Tibial artery (tissue), 4 donors: ENCODE measurements at places on chromosomes 16 and 17.

GRCh38 chr16:73125850-73126524, 78.1 kb upstream of the ZFHX3 start:
- no peak for DNase-seq
- H3K4me1 ChIP-seq: no peaks in the 10 kb centered on the region
- H3K27ac ChIP-seq: peak overlapping the region; percentile 20
- no peaks in the 10 kb centered on the region for H3K36me3 ChIP-seq
- H3K27me3 ChIP-seq: no peaks in the 10 kb centered on the region

- H3K4me3 ChIP-seq: no peak overlapping the region
- H3K27me3 ChIP-seq: no peaks in the 10 kb centered on the region
- no peaks in the 10 kb centered on the region for H3K36me3 ChIP-seq
- no peak overlapping the region for H3K27ac ChIP-seq
- no peaks in the 10 kb centered on the region for H3K4me1 ChIP-seq
- DNase-seq: no peak
These were observed 463.2 kb downstream of the WWOX start for GRCh38 chr16:78562650-78563049.

DNA sequence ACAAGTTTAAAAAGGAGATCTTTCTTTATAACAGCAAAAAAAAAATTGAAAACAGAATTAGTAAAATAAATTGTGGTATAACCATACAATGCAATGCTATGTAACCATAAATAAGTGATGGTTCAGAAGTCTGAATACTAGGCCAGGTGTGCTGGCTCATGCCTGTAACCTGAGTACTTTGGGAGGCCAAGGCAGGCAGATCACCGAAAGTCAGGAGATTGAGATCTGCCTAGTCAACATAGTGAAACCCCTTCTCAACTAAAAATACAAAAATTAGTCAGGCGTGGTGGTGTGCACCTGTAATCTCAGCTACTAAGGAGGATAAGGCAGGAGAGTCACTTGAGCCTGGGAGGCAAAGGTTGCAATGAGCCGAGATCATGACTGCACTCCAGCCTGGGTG, 34.6 kb downstream of the CCT6B start:
- no peaks in the 10 kb centered on the region for H3K36me3 ChIP-seq
- H3K27ac ChIP-seq: no peak overlapping the region
- no peak for DNase-seq
- H3K4me3 ChIP-seq: no peak overlapping the region
- no peaks in the 10 kb centered on the region for H3K27me3 ChIP-seq
- no peaks in the 10 kb centered on the region for H3K4me1 ChIP-seq

DNA sequence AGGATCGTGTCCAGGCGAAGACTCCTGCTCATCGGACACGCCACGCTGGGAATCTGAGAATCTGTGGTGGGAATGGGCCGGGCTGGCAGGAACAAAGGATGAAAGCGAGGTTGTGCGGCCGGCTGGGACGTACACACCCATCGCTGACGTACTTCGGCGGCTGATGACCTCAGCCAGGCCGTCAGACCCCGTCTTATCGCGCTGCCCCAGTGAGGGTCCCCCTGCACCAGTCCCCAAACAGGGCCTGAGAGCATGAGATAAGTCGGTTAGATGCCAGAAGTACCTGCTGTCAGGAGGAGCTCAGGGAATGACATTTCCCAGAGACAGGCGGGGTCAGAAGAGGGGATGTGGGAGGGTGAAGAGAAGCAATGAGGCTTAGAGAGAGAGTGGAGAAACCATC, 16.0 kb upstream of the SP6 start:
- H3K36me3 ChIP-seq: no peaks in the 10 kb centered on the region
- H3K27ac ChIP-seq: no peak overlapping the region
- no peak for DNase-seq
- no peak overlapping the region for H3K4me3 ChIP-seq
- H3K4me1 ChIP-seq: no peaks in the 10 kb centered on the region

- no peaks in the 10 kb centered on the region for H3K27me3 ChIP-seq
- H3K4me1 ChIP-seq: peaks cover 26% of the 10 kb centered on the region
- no peak overlapping the region for H3K4me3 ChIP-seq
- no peak for DNase-seq
- H3K36me3 ChIP-seq: no peaks in the 10 kb centered on the region
These were observed 43.6 kb downstream of the SMG6 start for GRCh38 chr17:2259769-2260536.

DNA sequence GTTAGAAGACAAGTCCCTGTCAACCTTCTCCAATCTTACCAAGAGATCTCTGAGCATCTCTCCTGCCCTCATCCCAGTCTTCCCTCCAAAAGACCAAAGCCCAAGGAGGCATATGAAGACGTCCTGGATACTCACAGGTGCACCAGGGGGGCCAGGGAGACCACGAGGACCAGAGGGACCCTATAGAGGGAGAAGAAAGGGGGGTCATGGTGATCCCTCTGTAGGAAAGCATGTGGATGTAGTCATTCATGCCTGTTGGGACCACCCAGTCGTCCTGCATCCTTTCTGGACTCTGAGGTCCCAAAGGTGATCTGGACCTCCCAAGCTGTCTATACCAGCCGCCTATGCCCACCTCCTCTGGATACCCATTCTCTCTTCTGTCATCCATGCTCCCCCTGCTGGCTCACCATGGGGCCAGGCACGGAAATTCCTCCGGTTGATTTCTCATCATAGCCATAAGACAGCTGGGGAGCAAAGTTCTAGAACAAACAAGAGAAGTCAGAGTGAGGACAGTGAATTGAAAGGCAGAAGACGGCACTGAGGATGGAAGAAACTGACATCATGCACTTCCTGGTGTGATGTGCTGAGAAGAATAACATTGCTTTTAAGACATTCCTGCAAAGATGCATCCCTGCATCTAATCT, 3.3 kb downstream of the COL1A1 start:
- peak overlapping the region; percentile 99 for H3K27ac ChIP-seq
- H3K36me3 ChIP-seq: peaks cover 65% of the 10 kb centered on the region
- DNase-seq: peak; percentile 86
- peaks cover 74% of the 10 kb centered on the region for H3K4me1 ChIP-seq

DNA sequence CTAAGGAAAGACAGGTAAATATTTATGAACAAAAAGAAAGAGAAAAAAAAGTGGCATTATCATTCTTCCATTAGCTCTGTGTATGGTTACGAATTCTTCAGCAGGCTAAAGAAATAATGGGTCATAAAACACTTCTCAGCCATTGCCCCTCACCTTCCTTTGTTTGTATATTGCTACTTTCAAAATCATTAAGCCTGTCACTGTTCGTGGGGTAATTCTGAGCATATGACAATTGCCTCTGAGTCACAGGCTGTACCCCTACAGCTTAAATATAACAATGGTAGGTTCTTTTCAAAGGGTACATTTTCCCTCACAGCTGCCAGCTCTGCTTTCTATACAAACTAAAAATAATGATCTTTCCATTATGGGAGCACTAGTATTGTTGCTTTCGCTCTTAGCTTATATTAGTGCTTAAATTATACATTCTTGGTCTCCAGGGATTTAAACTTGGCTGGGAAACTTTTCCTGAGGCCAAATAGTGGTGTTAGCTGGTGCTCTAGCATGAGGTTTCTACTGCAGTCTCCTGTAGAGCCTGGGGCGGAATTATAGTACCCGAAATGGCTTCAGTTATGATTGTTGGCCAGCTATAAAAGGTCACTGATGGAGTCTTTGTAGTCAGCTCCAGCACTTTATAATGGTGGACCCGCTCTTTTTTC, 74.7 kb upstream of the CDH11 start:
- H3K4me1 ChIP-seq: no peaks in the 10 kb centered on the region
- no peaks in the 10 kb centered on the region for H3K27me3 ChIP-seq
- no peak overlapping the region for H3K27ac ChIP-seq
- H3K36me3 ChIP-seq: no peaks in the 10 kb centered on the region

DNA sequence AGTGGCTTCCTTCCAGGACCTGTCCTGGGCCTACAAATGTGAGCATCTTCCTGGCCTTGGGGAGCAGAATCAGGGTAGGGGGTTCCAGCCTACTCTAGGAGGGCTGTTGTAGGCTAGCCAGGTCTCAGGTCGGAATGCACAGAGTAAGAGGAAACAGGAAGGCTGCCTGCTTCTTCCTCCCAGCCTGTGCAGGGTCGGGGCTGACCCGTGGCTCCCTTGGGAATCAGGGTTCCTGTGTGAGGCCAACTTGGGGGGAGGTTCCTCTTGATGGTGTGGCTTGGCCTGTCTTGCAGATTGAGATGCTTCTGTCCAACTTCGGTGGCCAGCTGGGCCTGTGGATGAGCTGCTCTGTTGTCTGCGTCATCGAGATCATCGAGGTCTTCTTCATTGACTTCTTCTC, 32.3 kb downstream of the SCNN1G start:
- DNase-seq: no peak
- H3K36me3 ChIP-seq: no peaks in the 10 kb centered on the region
- no peak overlapping the region for H3K27ac ChIP-seq
- H3K4me3 ChIP-seq: no peak overlapping the region
- peaks cover 7% of the 10 kb centered on the region for H3K27me3 ChIP-seq

- peaks cover 83% of the 10 kb centered on the region for H3K4me1 ChIP-seq
- H3K4me3 ChIP-seq: peak overlapping the region; percentile 37
- peak; percentile 83 for DNase-seq
- H3K27ac ChIP-seq: no peak overlapping the region
- H3K36me3 ChIP-seq: no peaks in the 10 kb centered on the region
These were observed 56.5 kb upstream of the CIBAR2 start for GRCh38 chr16:85168732-85169256.

GRCh38 chr16:18945233-18945632, 19.0 kb upstream of the SMG1 start:
- H3K4me3 ChIP-seq: no peak overlapping the region
- H3K27ac ChIP-seq: no peak overlapping the region
- no peaks in the 10 kb centered on the region for H3K36me3 ChIP-seq
- H3K27me3 ChIP-seq: no peaks in the 10 kb centered on the region
- H3K4me1 ChIP-seq: peaks cover 3% of the 10 kb centered on the region

DNA sequence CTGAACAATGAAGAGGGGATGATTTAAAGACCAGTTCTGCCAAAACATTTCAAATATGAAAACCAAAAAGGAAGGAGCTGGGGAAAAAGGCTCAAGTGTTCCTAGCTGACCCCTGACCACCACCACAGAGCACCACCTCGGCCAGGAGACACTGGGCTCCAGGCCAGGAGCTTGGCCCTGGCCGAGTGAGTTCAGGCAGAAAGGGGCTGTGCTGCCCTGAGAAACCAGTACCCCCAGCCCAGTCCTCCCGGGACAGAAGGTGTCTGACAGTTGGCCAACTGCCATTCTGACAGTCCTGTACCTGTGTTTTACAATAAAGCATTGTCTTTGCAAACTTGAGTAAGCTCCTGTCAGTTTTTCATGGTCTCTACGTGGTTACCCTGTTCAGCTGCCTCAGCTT, 98.2 kb downstream of the VPS53 start:
- H3K4me3 ChIP-seq: no peak overlapping the region
- H3K36me3 ChIP-seq: peaks cover 30% of the 10 kb centered on the region
- H3K27me3 ChIP-seq: no peaks in the 10 kb centered on the region
- no peak for DNase-seq

DNA sequence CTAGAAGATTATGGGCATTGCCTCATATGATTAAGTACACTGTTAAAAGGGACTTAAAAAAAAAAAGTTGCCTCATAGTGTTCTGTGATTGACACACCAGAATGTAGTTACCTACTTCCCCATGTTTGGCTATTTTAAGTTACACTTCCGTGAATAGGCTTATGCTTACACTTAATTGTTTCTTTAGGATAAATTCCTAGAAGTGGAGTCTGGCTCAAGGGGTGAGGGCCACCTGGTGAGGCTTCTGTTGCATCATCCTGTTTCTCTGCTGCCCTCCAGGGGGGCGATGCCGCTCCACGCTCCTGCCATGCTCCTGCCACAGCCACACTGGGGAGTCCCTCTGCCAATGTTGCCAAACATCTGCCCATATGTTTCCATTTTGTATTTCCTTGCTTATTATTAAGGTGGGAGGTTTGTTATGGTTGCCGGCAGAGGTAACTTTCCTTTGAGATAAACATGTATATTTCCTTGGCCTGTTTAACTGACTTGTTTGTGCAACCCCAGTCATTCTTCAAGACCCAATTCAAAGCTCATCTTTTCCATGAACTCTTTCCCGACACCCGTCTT, 73.1 kb downstream of the KSR1 start:
- DNase-seq: no peak
- no peaks in the 10 kb centered on the region for H3K27me3 ChIP-seq
- no peaks in the 10 kb centered on the region for H3K36me3 ChIP-seq

DNA sequence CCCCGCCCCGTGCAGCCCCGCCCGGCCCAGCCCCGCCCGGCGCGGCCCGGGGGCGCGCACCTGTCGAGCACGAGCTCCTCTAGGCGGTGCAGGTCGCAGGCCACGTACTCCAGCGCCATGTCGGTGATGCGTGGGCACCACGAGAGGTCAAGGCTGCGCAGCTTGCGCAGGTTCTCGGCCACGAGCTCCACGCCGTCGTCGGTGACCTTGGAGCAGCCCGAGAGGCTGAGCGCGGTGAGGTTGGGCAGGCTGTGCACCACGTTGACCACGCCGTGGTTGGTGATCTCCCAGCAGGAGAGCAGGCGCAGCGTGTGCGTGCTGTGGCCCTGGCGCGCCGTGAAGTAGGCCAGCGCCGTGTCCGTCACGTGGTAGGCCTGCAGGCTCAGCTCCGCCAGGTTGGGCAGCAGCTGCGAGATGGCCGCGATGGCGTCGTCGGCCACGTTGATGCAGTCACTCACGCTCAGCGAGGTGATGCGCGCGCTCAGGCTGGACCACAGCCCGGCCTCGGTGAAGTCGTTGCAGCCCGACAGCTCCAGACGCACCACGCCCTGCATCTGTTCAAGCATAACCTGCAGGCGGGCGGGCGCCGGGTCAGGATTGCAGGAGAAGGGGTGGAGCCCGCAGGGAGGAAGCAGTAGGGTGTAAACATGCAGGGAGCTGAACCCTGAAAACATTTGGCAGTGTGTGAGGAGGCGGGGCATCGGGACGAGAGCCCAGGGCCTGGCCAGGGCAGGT, 5.3 kb upstream of the WDR24 start:
- H3K27ac ChIP-seq: no peak overlapping the region
- H3K4me1 ChIP-seq: peaks cover 27% of the 10 kb centered on the region
- peak overlapping the region; percentile 4 for H3K4me3 ChIP-seq
- DNase-seq: no peak
- no peaks in the 10 kb centered on the region for H3K36me3 ChIP-seq

DNA sequence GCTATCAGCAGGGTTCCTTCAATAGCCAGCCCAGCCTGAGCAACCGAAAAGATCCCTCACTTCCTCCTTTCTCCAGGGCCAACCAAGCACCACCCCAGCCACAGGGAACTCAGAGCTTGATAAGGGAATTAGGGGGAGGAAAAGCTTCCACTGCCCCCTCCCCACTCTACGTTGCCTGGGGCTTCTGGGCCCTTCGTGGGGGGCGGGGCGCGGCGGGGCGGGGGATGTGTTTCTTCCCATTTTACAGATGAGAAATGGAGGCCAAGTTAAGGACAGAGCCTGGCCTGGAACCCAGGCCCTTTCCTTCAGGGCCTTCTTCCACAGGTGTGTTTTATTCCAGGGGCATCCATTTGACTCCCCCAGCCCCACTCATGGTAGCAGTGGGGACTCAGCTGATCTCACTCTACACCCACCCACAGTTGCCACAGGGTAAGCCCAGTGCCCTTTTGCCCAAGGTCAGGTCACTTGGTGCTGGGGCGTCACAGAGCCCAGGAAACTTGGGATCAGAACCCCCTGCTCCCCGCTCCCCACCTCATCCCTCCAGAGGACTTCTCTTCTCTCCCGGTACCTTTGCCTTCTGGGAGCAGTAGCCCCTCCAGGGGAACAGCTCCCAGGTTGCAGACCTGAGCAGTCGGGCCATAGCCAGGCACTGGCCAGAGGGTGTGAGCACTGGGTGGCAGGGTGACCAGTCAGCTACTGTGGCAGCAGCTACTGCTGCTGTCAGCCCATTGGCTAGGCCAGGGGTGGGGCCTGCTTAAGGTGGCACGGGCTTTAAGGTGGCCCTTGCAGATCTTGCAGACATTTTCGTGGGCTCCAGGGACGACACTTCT, at the start of gene LDHD:
Gene LDHD, minus strand, starts transcription at position 700 of the 830 bp plus-strand sequence. Its CDS starts 60 bp downstream, at position 640.
- H3K27me3 ChIP-seq: no peaks in the 10 kb centered on the region
- H3K27ac ChIP-seq: peak within 1 kb of the TSS; percentile 77
- H3K36me3 ChIP-seq: peaks cover 17% of the 10 kb centered on the region
- peak within 1 kb of the TSS; percentile 65 for H3K4me3 ChIP-seq
- DNase-seq: peak; percentile 90
- peaks cover 24% of the 10 kb centered on the region for H3K4me1 ChIP-seq
